ENCODE measurements at places on chromosomes 6 and 20.

GRCh38 chr6:20610636-20611370, 76.5 kb downstream of the CDKAL1 start:
- no peaks in the 10 kb centered on the region for H3K4me1 ChIP-seq
- H3K27ac ChIP-seq = no peak overlapping the region
- no peak for DNase-seq
- no peaks in the 10 kb centered on the region for H3K27me3 ChIP-seq
- no peak overlapping the region for H3K4me3 ChIP-seq

DNA sequence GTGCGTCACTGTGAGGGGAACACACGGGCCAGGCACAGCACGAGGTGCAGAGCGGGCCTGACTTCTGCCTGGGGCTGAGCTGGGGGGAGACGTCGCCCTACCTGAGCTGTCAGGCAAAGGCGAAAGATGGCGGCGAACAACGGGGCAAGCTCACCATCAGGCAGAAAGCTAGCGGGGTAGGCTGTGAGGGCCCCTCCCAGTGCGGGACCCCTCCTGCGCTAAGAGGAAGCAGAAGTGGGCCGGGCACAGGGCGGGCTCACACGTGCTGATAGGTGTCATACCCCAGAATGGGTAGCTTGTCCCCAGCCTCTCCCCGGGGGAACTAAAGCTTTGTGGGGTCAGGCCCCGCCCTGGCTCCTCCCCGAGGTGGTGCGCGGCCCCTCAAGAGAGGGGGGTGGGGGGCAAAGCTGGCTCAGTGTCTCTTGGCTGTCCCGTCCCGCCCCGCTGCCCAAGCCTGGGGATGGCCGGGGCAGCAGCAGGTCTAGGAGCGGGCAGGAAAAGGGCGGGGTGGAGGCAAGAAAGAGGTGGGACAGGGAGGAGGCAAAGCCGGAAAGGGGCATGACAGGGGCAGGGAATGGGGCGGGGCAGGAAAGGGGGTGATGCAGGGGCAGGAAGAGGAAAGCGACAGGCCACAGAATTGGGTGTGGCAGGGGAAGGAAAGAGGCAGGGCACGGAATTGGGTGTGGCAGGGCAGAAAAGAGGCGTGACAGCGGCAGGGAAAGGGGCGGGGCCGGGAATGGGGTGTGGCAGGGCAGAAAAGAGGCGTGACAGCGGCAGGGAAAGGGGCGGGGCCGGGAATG, 14.7 kb downstream of the UCKL1 start:
- H3K4me1 ChIP-seq = peaks cover 17% of the 10 kb centered on the region
- peak overlapping the region; percentile 90 for H3K27ac ChIP-seq
- H3K36me3 ChIP-seq = peaks cover 44% of the 10 kb centered on the region
- peak; percentile 55 for DNase-seq
- H3K4me3 ChIP-seq = no peak overlapping the region

DNA sequence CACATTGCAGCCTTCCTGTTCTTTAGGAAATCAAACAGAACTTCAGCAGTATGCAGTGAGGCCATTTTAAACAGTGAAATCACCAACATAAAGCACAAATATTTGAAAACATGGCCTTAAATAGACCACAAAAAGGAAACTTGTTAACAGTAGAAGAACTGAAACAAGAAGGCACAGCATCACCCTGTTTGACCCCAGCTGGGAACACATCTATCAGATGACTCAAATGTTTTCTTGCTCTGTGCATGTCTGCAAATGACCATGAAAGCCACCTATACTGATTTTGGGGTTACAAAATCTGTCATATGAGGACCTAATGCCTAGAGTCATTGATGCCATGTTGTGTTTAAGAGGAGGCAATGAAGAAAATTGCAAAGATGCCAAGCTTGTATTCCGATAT, 123.8 kb upstream of the ADGRF1 start:
- H3K27me3 ChIP-seq = no peaks in the 10 kb centered on the region
- no peak overlapping the region for H3K27ac ChIP-seq
- H3K36me3 ChIP-seq = no peaks in the 10 kb centered on the region
- H3K4me3 ChIP-seq = no peak overlapping the region
- DNase-seq = no peak

- DNase-seq = no peak
- H3K4me1 ChIP-seq = no peaks in the 10 kb centered on the region
- H3K36me3 ChIP-seq = no peaks in the 10 kb centered on the region
- H3K27me3 ChIP-seq = no peaks in the 10 kb centered on the region
- no peak overlapping the region for H3K27ac ChIP-seq
Measured at GRCh38 chr6:113120224-113120581, 736.9 kb upstream of the MARCKS start.

GRCh38 chr6:148364056-148364824, 21.6 kb downstream of the SASH1 start:
- no peaks in the 10 kb centered on the region for H3K27me3 ChIP-seq
- H3K36me3 ChIP-seq = no peaks in the 10 kb centered on the region
- peak overlapping the region; percentile 77 for H3K27ac ChIP-seq
- no peak overlapping the region for H3K4me3 ChIP-seq

- no peak overlapping the region for H3K4me3 ChIP-seq
- H3K36me3 ChIP-seq = no peaks in the 10 kb centered on the region
- H3K27me3 ChIP-seq = no peaks in the 10 kb centered on the region
- DNase-seq = no peak
- no peaks in the 10 kb centered on the region for H3K4me1 ChIP-seq
- H3K27ac ChIP-seq = no peak overlapping the region
Measured at GRCh38 chr6:14123386-14124111, 6.0 kb downstream of the CD83 start.

- H3K27me3 ChIP-seq = no peaks in the 10 kb centered on the region
- no peak overlapping the region for H3K4me3 ChIP-seq
- no peak overlapping the region for H3K27ac ChIP-seq
- no peak for DNase-seq
Measured at GRCh38 chr6:144581812-144582537, 296.8 kb downstream of the UTRN start.

DNA sequence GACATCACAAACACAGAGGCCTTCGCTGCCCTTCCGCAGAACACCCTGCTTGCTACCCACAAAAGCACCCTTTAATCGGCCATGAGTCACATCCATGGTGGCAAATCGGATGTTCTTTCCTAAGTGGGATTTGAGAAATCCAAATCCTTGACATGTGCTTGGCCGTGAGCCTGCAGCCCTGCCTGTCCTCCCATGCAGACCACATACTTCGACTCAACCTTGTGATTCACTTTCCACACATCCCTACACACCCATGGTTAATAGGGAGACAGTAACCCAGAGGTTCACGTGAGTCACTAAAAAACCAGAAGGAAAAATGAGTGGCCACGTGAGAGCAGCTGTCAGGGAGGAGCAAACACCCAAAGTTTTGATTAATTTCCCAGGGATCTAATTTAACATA, 19.4 kb downstream of the RAMACL start:
- H3K4me3 ChIP-seq = no peak overlapping the region
- no peaks in the 10 kb centered on the region for H3K27me3 ChIP-seq
- H3K36me3 ChIP-seq = peaks cover 6% of the 10 kb centered on the region
- peaks cover 30% of the 10 kb centered on the region for H3K4me1 ChIP-seq
- no peak overlapping the region for H3K27ac ChIP-seq
- DNase-seq = no peak

GRCh38 chr6:24100024-24100769, 25.8 kb upstream of the NRSN1 start:
- no peak overlapping the region for H3K4me3 ChIP-seq
- no peak for DNase-seq
- H3K4me1 ChIP-seq = no peaks in the 10 kb centered on the region

DNA sequence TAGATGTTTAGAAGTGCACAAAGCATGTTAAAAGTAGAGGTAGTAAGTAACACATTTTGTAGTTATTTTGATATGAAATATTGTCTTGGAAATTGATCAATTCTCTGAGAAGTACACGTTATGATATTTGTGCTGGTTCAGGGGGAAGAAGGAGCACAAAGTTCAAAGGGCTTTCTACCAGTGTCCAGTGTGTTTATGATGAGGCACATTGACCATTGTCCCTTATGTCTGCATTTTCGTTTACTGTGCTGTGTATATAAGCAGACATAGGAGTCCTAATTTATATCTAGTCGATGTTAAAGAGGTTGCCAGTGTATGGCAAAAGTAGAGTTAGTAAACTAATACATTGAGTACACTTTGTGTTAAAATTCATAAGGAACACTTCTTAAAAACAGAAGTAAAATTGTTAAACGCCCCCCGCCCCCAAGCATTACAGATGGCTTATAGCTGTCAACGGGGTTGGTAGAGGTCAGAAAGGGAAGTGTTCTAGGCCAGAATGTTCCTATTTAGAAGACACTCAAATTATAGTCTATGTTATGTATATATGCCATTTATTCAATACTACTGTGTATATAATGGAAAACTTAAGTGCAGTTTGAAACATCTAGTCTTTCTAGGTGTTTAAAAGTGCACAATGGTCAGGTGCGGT, 13.3 kb upstream of the HMGN4 start:
- H3K4me1 ChIP-seq = no peaks in the 10 kb centered on the region
- H3K36me3 ChIP-seq = no peaks in the 10 kb centered on the region
- H3K27ac ChIP-seq = no peak overlapping the region
- H3K27me3 ChIP-seq = no peaks in the 10 kb centered on the region
- H3K4me3 ChIP-seq = no peak overlapping the region
- no peak for DNase-seq

DNA sequence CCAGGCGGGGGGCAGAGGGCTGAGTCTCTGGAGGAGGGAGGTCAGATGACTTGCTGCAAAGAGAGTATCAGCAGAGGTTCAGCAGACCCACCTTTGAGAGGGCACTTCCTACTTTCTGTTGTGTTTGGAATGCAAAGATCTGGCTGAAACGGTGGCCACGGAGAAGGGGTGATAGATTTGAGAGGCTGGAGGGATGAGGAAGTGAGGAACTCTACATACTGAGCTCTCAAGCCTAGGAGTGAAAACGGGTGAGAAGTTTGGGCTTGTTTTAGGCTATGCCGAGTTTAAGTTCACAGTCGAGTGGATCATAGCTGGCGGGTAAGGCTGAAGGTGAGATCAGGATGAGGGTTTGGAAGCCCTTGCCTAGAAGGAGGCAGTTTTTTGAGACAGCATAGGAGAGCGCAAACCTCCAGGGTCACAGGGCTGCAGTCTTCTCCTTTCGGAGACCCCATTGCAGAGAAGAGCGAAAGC, 477 bp upstream of the ITPA start:
- no peak for DNase-seq
- peaks cover 7% of the 10 kb centered on the region for H3K4me1 ChIP-seq
- peaks cover 9% of the 10 kb centered on the region for H3K36me3 ChIP-seq
- peak overlapping the region; percentile 87 for H3K27ac ChIP-seq

GRCh38 chr6:30743099-30744053, 889 bp upstream of the FLOT1 start:
- H3K36me3 ChIP-seq = peaks cover 28% of the 10 kb centered on the region
- H3K4me1 ChIP-seq = peaks cover 34% of the 10 kb centered on the region
- peak overlapping the region; percentile 97 for H3K27ac ChIP-seq
- no peaks in the 10 kb centered on the region for H3K27me3 ChIP-seq
- no peak for DNase-seq

DNA sequence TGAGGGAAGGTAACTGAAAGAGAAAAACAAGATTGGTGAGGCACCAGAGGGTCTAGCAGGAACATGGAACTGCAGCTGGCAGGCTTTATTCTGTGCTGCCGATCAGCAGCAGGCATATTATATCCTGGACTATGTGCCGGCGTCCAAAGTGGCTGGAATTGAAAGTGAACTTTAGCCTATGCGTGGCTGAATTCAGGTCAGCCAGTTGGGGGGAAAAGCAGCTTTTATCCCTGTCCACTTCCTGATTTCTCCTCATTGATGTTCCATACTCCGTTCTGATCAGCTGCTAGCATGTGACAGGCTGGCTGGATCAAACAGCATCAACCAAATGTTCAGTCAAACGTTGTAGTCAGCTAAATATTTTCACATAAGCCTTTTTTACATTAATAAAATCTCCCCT, 99.0 kb downstream of the CAP2 start:
- no peaks in the 10 kb centered on the region for H3K36me3 ChIP-seq
- no peaks in the 10 kb centered on the region for H3K27me3 ChIP-seq
- H3K27ac ChIP-seq = no peak overlapping the region
- H3K4me1 ChIP-seq = no peaks in the 10 kb centered on the region

DNA sequence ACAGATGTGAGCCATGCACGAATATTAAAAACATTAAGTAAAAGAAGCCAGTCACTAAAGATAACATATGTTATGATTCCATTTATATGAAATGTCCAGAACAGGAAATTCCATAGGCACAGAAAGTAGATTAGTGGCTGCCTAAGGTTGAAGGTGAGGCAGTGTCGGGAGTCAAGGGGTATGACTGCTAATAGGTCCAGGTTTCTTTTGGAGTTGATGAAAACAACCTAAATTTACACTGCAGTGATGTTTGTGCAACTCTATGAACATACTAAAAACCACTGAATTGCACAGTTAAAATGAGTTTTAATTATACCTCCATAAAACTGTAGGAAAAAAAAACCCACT, 14.4 kb downstream of the SRPK1 start:
- H3K27me3 ChIP-seq = no peaks in the 10 kb centered on the region
- no peak for DNase-seq
- H3K27ac ChIP-seq = no peak overlapping the region
- H3K4me3 ChIP-seq = no peak overlapping the region

DNA sequence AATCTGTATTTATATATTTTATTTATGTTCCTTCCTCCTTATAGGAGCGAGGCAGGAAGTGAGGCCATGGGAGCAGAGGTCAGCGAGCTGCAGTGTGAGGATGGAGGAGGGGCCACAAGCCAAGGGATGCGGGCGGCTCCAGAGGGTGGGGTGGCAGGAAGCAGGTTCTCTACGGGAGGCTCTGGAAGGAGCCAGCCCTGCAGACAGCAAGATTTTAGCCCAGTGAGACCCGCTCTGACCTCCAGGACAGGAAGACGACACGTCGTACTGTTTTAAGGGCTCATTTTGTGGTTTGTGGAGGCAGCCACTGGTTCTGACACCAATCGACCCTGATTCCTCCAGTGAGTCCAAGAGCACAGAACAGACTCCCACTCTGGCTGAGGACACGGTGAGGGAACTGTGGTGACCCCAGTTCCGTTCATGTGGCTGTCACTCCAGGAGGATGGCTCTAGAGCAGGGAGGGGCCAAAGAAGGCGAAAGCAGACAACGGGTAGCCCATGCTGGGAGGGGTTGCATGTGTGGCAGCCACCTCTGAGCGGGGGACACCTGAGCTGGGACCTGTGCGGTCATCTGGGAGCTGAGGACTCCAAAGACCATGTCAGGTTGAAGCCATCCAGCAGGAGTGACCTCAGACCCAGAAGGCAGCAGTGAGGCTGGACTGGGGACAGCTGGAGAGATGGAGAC, 100.1 kb upstream of the BHLHE23 start:
- H3K36me3 ChIP-seq = no peaks in the 10 kb centered on the region
- peaks cover 7% of the 10 kb centered on the region for H3K4me1 ChIP-seq
- H3K27ac ChIP-seq = no peak overlapping the region
- no peak overlapping the region for H3K4me3 ChIP-seq
- DNase-seq = no peak

GRCh38 chr6:14058735-14059134, 58.8 kb upstream of the CD83 start:
- H3K27me3 ChIP-seq = no peaks in the 10 kb centered on the region
- no peak overlapping the region for H3K4me3 ChIP-seq
- no peak for DNase-seq
- H3K27ac ChIP-seq = no peak overlapping the region

- H3K36me3 ChIP-seq = no peaks in the 10 kb centered on the region
- H3K4me1 ChIP-seq = no peaks in the 10 kb centered on the region
- H3K27ac ChIP-seq = no peak overlapping the region
- no peaks in the 10 kb centered on the region for H3K27me3 ChIP-seq
Measured at GRCh38 chr6:91505199-91505598, 918.3 kb upstream of the MAP3K7 start.

GRCh38 chr6:24574809-24575208, 71.2 kb downstream of the KIAA0319 start:
- no peak for DNase-seq
- H3K27me3 ChIP-seq = no peaks in the 10 kb centered on the region
- no peaks in the 10 kb centered on the region for H3K4me1 ChIP-seq
- no peaks in the 10 kb centered on the region for H3K36me3 ChIP-seq

Measured in esophagus squamous epithelium (tissue), 5 donors.